Panc1 (cell line): ENCODE measurements at places on chromosomes 6 and 20.

DNA sequence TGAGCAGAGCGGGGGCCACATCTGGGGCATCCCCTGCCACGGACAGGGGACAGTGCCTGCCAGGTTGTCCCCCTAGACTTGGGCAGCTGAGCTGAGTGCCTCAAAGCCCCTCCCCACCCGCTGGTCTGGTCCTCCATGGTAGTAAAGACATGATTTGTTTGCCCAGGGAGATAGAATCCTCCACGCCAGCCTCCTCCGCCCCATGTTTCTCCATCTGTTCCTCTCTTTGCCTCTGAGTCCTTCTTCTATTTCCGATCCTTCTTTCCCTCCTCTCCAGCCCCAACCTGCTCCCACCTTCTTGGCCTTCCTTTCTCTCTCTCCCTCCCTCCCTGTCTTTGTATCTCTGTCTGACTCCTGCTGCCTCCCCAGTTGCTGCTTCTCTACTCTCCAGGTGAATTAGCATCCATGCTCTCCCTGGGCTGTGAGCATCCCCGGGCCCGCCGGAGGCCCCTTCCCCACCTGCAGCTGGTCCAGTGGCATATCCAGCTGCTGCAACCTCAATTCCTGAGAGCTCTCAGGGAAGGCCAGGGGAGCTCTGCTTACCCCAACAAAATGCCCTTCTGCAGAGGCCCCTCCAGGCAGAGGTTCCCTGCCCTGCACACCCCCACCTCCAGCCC is 45.8 kb downstream of the CPNE5 start:
- DNase-seq, result no peak

- no peak for DNase-seq
Observed at GRCh38 chr20:47125758-47126591, 230.5 kb downstream of the ZMYND8 start.

DNA sequence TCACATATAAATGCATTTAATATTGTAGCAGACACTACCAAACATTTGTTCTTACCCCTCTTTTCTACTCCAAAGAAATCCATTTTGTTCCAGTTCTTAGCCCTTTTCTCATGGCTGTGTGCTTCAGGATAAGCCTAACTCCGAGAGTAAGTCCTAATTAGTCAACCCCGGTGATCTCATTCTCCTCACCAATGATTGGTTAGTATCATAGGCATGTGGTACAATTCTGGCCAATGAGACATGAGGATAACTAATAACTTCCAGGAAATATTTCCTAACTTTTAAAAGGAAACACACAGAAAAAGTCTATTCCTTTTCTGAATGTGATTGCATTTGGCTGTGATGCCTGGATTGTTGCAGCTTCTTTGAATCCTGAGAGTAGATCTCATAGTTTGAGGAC is 116.0 kb downstream of the GPR63 start:
- DNase-seq, result no peak

DNA sequence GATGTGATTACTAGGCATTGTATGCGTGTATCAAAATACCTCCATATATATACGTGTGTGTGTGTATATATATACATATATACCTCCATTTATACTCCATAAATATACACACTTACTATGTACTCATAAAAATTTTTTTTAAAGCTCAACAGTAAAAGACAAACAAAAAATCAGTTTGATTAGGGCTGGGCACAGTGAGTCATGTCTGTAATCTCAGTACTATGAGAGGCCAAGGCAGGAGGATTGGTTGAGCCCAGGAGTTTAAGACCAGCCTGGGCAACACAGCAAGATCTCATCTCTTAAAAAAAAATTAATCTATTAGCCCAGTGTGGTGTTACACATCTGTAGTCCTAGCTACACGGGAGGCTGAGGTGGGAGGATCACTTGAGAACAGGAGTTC is 24.6 kb downstream of the PDSS2 start:
- DNase-seq, result no peak

- no peak for DNase-seq
Observed at GRCh38 chr6:40325041-40325440, 262.1 kb downstream of the LRFN2 start.

GRCh38 chr6:5012519-5012918 is 8.7 kb upstream of the RPP40 start:
- no peak for DNase-seq

DNA sequence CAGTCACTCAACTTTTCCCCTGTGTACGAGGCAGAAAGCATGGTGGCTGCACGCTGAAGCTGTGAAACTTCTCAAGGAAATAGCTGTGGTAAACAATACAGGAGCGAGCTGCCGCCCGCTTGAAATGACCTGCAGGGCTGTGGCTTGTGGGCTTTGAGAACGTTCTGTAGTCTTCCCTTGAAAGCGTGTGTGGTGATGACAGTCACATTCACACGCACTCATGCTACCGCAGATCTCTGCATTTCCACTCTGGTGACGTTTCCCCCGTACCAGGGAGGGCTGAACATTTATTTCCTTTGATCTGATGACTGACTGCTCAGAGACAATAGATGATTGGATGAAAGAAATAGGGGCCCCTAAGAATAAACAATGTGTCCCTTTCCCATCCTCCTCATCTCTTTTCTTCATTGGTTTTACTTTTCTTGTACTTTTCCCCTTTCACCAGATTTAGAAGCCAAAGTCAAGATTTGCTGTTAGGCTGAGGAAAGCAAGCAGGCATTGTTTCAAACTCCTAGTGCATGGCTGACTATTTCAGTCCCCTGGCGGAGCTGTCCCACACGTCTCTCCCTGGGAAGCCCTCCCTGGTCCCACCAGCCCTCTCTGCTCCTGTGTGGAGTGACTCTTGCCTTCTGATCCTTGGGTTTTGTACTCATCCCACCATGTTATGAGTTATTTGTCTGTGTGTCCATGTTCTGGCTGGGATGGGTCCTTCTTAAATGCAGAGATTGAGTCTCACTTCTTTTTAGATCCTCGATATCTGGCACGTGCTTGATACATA is 3.9 kb downstream of the SYTL3 start:
- DNase-seq, result no peak

DNA sequence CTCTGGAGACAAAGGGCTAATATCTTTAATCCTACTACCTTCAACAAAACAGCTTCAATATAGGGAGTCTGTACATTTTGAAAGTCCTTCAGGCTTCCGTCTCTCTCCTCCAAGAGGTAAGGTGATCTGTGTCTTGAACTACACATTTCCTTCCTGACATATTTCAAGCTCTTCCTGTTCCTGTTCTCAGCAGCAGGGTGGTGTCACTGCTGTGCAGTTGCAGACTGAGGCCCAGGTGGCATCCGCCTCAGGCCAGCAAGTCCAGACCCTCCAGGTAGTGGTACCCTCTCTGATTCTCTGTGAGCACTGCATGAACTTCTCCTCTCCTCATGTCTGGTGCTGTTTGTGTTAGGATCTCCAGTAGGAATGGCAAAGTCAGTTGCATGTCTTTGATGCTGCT is 7.8 kb downstream of the NFYA start:
- no peak for DNase-seq

- DNase-seq, result no peak
Observed at GRCh38 chr6:130882370-130882769, 55.2 kb downstream of the SMLR1 start.
